NCI-H2081 (cell line): ENCODE measurements at places on chromosomes 7 and 10.

DNA sequence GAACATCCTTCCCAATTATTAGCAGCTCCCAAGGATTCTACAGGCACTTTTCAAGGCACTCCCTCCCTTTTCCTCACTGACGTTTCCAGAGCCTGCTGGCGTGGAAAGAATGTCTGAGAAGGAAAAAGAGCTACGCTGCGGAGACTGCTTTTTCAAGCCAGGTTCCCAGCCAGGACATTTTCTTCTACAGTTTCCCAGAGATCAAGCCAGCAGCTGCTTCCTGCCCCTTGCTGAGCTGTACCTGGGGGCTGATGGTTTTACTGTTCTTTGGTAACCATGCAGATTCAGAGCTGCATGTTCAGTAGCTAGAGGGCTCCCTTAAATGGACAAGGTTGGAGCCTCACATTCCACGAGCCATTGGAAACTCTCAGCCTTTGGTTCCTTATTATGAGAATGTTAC, 133.4 kb downstream of the EVX1 start:
- DNase-seq, result no peak

GRCh38 chr7:33325754-33326484, 196.6 kb downstream of the BBS9 start:
- DNase-seq, result no peak

GRCh38 chr7:82390936-82391335, 52.6 kb downstream of the CACNA2D1 start:
- DNase-seq, result no peak

DNA sequence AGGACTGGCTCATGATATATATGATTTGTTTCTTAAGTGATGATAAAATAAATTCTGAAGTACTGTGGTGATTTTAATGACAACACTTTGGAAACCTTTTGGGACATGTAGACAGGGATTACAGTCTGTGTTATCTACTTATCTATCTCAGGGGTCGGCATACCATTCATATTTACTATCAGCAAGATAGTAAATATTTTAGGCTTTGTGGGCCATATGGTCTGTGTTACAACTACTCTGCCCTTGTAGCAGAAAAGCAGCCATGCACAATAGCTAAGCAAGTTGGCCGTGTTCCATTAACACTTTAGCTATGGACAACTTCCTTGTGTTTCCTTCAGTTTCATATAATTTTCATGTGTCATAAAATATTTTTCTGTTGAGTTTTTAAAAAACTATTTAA, 97.8 kb upstream of the PRPS1L1 start:
- DNase-seq, result no peak

DNA sequence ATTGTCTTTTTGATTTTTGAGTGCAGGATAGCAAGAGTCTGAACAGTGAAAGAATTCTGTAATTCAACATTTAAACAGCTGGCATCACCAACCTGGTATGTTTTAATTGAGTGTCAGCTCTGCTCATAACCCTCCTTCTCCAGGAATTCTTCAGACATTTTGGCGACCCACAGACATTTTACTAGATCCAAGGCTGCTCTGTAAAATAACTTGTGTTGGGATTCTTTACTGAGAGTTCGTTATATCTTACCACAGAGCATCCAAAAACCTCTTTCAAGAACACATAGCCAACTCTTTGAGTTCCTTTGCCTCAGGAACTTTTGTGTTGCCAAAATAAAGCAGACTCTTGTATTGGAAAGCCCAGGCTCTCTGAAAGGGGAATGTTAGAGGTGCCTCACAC, 27.7 kb upstream of the SORCS3 start:
- no peak for DNase-seq

DNA sequence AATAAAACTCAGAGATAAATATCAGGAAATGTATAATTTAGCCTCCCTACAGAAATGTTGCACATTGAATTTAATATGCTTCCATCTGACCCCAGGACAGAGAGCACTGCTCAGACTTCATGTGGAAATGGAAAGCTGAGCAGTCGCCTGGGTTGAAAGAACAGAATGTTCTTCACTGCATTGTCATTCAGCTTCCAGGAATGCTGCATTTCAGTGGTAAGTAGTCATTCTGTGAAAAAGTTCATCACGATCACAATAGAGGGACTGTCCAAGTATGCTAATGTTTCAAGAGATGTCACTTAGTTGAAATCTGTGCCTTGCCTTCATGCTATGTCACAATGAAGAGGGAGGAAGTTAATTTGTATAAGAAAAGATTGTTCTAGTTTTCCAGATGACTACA, 147.3 kb downstream of the NRCAM start:
- no peak for DNase-seq

GRCh38 chr10:93079663-93080349, 6.1 kb downstream of the CYP26A1 start:
- DNase-seq, result no peak

DNA sequence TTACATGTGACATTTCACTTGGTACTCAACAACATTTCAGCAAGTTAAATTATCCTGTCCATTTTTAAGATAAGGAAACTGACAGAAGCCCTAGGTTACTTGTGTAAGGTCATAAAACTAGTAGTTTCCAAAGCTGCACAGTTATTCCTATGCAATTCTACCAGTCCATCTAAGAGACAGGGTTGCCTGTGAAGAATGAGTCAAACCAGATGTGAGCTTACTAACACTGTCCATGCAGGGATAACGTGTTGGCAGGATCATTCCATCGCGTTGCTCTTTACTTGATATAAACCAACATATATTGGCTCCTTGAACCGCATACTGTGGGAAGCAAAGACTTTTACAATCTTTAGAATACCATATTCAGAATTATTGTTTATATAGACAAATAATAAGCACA, 280.9 kb upstream of the HGF start:
- no peak for DNase-seq

GRCh38 chr7:27133409-27134231, 3.1 kb upstream of the HOXA4 start:
- DNase-seq, result no peak

DNA sequence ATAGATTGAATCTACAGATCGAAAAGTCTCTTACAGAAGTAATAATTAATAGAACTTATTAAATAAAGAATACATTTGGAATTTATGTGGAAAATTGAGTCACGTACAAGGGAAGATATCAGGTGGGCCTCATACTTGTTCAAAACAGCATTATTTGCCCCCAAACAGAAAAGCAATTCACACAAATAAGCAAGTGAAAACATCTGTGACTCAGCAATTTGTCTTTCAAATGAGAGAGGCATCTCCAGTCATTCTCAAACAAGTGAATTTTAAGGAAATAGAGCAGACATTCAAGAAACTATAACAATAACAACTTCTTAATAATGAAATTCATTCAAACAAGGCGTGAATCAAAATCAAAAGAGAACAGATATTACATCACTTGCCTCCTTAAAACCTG, 50.1 kb downstream of the SEMA3A start:
- DNase-seq, result no peak

- DNase-seq, result no peak
These were observed 5.4 kb upstream of the FZD9 start for GRCh38 chr7:73427902-73428787.
